ENCODE measurements at places on chromosomes 7 and 10.

GRCh38 chr10:124152139-124153022 is 59.0 kb upstream of the CHST15 start:
- DNase-seq = no peak
- no peak overlapping the region for H3K27ac ChIP-seq
- H3K36me3 ChIP-seq = no peaks in the 10 kb centered on the region
- H3K4me3 ChIP-seq = no peak overlapping the region

DNA sequence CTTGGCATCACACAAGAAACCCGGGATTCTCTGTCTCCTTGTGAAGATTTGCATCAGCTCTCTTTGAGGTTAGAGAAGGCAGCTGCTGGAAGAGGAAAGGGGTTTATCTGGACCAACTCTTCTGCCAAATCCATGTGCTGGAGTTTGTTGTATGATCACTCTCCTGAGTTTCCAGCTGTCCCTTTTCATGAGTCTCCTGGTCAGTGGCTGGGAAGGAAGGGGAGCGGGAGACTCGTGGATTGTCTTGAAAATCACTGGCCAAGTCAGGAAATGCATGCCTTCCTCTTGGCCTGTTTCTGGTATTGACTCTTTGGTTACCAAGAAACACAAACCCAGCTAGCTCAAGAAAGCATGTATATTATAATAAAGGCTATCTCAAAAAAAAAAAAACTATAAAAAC is 38.8 kb downstream of the TACR2 start:
- H3K4me3 ChIP-seq = no peak overlapping the region
- H3K4me1 ChIP-seq = peaks cover 40% of the 10 kb centered on the region
- DNase-seq = no peak
- no peaks in the 10 kb centered on the region for H3K27me3 ChIP-seq

GRCh38 chr7:102306916-102307677 is 20.4 kb downstream of the SH2B2 start:
- DNase-seq = peak; percentile 73
- peak overlapping the region; percentile 38 for H3K27ac ChIP-seq
- peaks cover 3% of the 10 kb centered on the region for H3K27me3 ChIP-seq
- no peak overlapping the region for H3K4me3 ChIP-seq

DNA sequence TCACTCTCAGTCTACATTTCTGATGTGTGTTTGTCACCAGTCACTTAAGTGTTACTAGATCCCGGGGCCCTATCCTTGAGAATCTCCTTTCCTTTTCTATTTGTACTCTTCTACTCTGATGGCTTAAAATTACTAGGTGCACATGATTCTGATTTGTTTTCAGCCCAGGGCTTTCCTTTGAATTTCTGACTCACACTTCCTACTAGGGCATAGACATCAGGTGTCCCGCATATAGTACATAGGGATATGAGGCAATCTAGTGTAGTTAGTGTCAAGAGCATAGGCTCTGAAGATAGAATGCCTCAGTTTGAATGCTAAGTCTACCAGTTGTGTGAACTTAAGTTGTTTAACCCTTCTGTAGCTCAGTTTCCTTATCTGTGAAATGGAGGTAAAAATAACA is 49.4 kb upstream of the LRRN3 start:
- DNase-seq = no peak
- no peaks in the 10 kb centered on the region for H3K36me3 ChIP-seq
- H3K27me3 ChIP-seq = no peaks in the 10 kb centered on the region
- H3K27ac ChIP-seq = no peak overlapping the region
- H3K4me1 ChIP-seq = no peaks in the 10 kb centered on the region
- no peak overlapping the region for H3K4me3 ChIP-seq

DNA sequence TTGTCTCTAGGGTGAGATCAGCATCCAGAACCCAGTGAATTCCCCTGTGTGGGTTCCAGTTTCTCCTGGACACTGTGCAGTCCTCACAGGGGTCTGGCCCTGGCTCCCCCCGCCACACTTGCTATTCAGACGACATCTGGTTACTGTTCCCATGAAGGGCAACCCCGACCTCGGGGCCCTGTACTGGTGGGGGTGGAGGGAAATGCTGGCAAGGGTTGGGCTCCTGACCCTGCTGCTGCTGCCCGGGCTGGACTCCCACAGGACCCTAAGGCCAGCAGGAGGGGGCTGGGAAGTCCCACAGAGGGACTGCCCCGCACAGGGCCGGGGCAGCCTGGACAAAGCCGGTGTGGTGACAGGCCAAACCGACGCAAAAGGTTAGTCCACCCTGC is 768 bp upstream of the CPA1 start:
- no peaks in the 10 kb centered on the region for H3K4me1 ChIP-seq
- no peaks in the 10 kb centered on the region for H3K36me3 ChIP-seq
- no peak for DNase-seq
- H3K27me3 ChIP-seq = no peaks in the 10 kb centered on the region
- H3K4me3 ChIP-seq = no peak overlapping the region

DNA sequence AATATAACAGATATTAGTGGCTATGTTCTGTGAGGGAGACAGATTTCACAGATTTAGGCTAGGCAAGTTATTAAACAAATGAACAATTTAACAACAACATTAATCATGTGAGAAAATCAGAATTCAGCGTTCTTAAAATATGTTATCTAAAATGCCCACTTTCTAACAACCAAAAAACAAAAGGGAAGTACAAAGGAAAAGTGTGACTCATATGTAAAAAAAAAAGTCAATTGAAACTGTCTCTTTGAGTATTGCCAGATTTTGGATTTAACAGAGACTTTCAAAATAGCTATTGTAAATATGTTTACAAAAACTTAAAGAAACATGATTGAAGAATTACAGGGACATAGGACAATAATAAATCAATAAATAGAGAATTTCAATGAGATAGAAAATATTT is 34.8 kb upstream of the ARHGAP22 start:
- H3K27ac ChIP-seq = no peak overlapping the region
- no peaks in the 10 kb centered on the region for H3K36me3 ChIP-seq
- no peak overlapping the region for H3K4me3 ChIP-seq
- DNase-seq = no peak
- H3K4me1 ChIP-seq = peaks cover 6% of the 10 kb centered on the region

- H3K27ac ChIP-seq = no peak overlapping the region
- no peaks in the 10 kb centered on the region for H3K4me1 ChIP-seq
- H3K4me3 ChIP-seq = no peak overlapping the region
- no peak for DNase-seq
- no peaks in the 10 kb centered on the region for H3K27me3 ChIP-seq
These were observed 241.9 kb downstream of the PTPRN2 start for GRCh38 chr7:158345731-158346130.

DNA sequence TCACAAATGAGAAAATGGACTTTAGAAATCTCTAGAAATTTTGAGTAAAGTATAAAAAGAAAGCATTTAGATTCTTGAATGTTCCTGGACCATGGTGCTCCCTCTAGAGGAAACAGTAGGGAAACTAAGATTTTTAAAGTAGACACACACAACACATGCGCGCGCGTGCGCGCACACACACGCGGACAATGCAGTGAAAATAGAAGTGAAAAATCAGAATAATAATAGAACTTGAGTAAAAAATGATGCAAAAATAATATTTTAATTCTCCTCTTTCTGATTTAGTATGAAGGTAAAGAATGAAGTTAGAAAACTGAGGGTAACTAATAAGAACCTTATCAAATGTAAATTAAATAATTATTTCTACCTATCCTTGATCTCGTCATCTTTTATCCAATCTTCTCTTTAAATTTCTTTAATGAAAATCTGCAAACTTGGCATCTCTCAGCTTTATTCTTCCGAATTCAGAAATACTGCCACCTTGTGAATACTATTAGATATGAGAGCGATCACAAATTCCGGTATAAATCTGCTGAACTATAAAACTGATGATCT is 117.0 kb upstream of the AMPH start:
- no peak for DNase-seq
- no peaks in the 10 kb centered on the region for H3K4me1 ChIP-seq
- no peaks in the 10 kb centered on the region for H3K27me3 ChIP-seq
- no peak overlapping the region for H3K27ac ChIP-seq
- H3K36me3 ChIP-seq = peaks cover 13% of the 10 kb centered on the region
- H3K4me3 ChIP-seq = no peak overlapping the region

DNA sequence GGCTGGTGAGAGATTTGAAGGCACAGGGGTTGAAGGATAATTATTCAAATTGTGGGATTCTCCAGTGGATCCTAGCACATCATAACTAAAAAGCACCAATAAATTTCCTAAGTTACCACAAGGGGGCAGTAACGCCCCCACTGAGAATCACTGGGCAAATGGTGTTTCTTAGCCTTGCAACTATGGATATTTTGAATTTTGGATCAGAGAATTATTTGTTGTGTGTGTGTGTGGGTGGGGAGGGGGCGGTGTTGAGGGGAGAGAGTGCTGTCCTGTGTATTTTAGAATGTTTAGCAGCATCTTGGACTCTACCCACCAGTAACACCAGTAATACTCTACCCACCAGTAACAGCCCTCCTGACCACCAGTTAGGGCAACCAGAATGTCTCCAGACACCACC is 63.3 kb upstream of the PRKG1 start:
- H3K27ac ChIP-seq = no peak overlapping the region
- H3K4me3 ChIP-seq = no peak overlapping the region
- DNase-seq = no peak
- no peaks in the 10 kb centered on the region for H3K4me1 ChIP-seq
- no peaks in the 10 kb centered on the region for H3K27me3 ChIP-seq

GRCh38 chr7:92973293-92973731 is 136.9 kb upstream of the CDK6 start:
- H3K27ac ChIP-seq = no peak overlapping the region
- H3K27me3 ChIP-seq = no peaks in the 10 kb centered on the region
- DNase-seq = no peak
- H3K36me3 ChIP-seq = no peaks in the 10 kb centered on the region
- H3K4me1 ChIP-seq = no peaks in the 10 kb centered on the region
- H3K4me3 ChIP-seq = no peak overlapping the region

GRCh38 chr7:50860174-50860573 is 77.5 kb upstream of the GRB10 start:
- no peaks in the 10 kb centered on the region for H3K4me1 ChIP-seq
- no peaks in the 10 kb centered on the region for H3K36me3 ChIP-seq
- H3K4me3 ChIP-seq = no peak overlapping the region
- no peaks in the 10 kb centered on the region for H3K27me3 ChIP-seq
- DNase-seq = no peak
- H3K27ac ChIP-seq = no peak overlapping the region

GRCh38 chr7:97224316-97224715 is 106.8 kb downstream of the SDHAF3 start:
- no peaks in the 10 kb centered on the region for H3K27me3 ChIP-seq
- DNase-seq = no peak
- H3K4me1 ChIP-seq = no peaks in the 10 kb centered on the region
- H3K36me3 ChIP-seq = no peaks in the 10 kb centered on the region
- H3K27ac ChIP-seq = no peak overlapping the region
- H3K4me3 ChIP-seq = no peak overlapping the region

DNA sequence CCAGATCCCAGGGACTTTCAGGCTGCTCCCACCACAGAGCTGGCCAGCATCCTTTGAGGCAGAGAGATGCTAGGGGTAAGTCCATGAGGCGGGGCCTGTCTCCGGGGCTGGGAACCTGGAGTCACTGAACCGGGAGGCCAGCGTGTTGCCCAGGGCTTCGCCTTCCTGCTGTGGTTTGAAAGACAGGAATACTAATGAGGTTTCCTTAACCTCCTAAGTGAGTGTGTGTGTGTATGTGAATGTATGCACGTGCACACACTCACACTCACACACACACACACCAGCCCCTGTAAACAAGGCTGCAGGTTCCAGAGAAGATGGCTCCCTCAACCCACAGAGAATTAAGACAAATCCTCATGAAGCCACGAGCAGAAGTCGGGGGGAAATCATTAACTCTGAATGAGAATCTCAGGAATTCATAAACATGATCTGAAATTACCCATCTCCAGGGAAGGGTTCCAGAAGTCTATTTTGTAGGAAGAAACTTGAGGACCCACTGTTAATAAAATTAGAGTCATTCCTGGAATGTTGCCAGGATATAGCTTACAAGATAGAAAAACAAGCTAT is 20.3 kb upstream of the PFKP start:
- H3K36me3 ChIP-seq = no peaks in the 10 kb centered on the region
- no peaks in the 10 kb centered on the region for H3K4me1 ChIP-seq
- H3K4me3 ChIP-seq = no peak overlapping the region
- H3K27me3 ChIP-seq = no peaks in the 10 kb centered on the region

- no peak overlapping the region for H3K4me3 ChIP-seq
- no peak for DNase-seq
- H3K36me3 ChIP-seq = no peaks in the 10 kb centered on the region
- no peaks in the 10 kb centered on the region for H3K27me3 ChIP-seq
- H3K27ac ChIP-seq = no peak overlapping the region
These were observed 488.0 kb upstream of the POM121L12 start for GRCh38 chr7:52547308-52547910.

DNA sequence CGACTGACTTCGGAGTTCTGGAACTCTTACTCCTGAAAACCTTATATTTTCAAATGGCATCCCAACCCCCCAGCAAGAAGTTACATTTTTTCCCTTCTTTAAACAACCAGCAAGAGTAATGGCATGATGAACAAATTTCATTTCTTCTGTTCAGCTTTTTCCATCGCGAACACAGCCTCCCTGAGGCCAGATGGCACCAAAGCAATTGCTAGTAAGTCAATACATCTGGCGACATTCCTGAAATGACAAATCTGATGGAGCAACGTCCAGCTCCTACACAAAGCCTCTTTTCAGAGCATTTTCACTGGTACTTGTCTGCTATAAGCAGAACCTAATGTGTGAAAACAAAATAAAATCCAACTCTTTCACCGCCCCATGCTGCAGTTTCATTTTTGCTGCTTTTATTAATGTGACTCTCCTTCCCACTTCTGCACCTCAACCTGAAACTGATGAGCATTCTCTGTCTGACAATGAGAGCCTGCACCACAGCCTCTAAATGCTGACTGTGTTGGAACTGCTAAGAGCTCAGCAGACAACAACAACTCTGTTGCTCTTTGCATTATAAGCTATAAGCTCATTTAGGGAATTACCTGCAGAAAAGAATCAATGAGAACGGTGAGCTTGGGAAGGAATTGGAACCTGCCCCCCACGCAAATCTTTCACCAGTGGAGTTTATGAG is 229.8 kb downstream of the FGFR2 start:
- H3K4me1 ChIP-seq = no peaks in the 10 kb centered on the region
- no peaks in the 10 kb centered on the region for H3K36me3 ChIP-seq
- no peak for DNase-seq

- no peak for DNase-seq
- no peak overlapping the region for H3K4me3 ChIP-seq
- peak overlapping the region; percentile 47 for H3K27ac ChIP-seq
- peaks cover 4% of the 10 kb centered on the region for H3K36me3 ChIP-seq
These were observed 163.8 kb upstream of the KLF14 start for GRCh38 chr7:130897515-130898419.
